ENCODE measurements at places on chromosomes 6 and 20.

DNA sequence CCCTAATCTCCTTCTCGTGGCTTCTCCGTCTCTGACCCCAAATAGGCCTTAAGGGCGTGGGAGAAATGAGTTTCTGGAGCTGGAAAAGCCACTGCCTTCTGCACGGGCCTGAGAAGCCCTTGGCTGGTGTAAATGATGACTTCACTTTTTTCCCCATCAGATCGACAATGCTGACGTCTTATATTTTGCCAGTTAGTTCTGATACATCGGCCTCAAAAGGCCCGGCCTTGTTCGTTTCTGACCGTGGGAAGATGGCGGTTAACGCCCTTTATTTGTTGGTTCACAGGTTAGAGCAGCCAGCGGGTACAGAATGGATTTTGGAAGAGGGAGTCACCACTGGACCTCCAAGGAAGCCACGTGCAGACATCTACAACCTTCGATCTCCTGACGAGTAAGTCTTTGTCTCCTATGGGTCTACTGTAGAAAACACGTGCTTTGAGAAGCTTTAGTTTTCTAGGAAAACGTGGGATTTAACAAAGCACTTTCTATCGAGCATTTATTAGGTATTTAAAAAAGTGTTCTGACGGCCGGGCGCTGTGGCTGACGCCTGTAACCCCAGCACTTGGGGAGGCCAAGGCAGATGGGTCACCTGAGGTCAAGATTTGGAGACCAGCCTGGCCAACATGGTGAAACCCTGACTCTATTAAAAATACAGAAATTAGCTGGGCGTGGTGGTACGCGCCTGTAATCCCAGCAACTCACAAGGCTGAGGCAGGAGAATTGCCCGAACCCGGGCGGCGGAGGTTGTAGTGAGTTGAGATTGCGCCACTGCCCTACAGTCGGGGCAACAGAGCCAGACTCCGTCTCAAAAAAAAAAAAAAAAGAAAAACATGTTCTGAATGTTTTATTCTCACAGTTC, 1.2 kb upstream of the ZNFX1 start:
- DNase-seq, result peak; percentile 15

GRCh38 chr6:87102151-87102621, 7.3 kb upstream of the CGA start:
- no peak for DNase-seq

- DNase-seq, result peak; percentile 35
Measured at GRCh38 chr20:60057866-60058807, 99.9 kb downstream of the CDH26 start.

DNA sequence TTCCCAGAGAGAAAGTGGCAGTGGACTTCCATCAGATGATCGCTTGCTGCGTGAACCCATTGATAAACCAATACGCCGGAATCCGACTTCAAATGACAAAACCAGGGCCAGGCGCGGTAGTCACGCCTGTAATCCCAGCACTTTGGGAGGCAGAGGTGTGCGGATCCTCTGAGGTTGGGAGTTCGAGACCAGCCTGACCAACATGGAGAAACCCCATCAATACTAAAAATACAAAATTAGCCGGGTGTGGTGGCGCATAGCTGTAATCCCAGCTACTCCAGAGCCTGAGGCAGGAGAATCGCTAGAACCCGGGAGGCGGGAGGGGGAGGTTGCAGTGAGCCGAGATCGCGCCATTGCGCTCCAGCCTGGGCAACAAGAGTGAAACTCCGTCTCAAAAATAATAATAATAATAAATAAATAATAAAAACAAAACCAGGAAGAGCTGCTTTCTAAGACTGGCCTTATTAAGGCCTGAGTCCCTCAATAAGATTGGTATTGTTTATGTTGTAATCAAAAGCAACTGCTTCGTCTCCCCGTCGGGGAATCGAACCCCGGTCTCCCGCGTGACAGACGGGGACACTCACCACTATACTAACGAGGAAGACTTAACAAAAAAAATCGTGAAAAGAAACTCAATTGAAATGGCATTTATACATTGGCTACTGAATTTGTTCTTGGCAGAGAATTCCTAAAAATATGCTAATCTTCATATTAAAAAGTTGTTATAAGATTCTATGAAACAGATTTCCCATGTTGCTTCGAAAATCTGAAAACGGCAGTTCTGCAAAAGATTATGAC, 110.2 kb upstream of the ZNF184 start:
- peak; percentile 62 for DNase-seq

GRCh38 chr20:33411242-33411641, 9.9 kb upstream of the CDK5RAP1 start:
- no peak for DNase-seq

DNA sequence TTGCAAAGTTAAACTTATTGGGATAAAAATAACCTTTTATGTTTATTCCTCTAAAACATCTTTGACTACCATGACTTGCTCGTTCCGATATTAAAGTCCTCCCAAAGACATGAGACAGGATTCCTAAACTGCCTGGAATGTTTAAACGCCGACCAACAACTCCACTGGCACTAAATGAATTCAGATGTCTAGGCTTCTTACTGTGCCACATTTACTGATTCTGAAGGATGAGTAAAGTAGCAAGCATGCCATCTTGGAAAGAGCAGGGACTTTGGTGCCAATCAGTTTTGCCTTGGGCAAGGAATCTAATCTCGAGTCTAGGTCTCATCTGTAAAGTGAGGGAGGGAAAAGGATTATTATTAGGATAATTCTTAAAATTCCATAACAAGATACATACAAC, 25.3 kb downstream of the MBOAT1 start:
- DNase-seq, result no peak

Data from stimulated activated naive CD8-positive, alpha-beta T cell treated with anti-CD3 and anti-CD28 coated beads, Interleukin-15, amount 100 ng/mL, for 72 hours (primary cell).